ENCODE measurements at places on chromosomes 3 and 15.

- no peak for DNase-seq
Observed at GRCh38 chr15:93948726-93949125, 282.6 kb upstream of the MCTP2 start.

GRCh38 chr15:38040615-38041014 lies 106.2 kb downstream of the TMCO5A start:
- DNase-seq: no peak

- DNase-seq: peak; percentile 30
Observed at GRCh38 chr3:46971742-46972141, 4.8 kb downstream of the CCDC12 start.

DNA sequence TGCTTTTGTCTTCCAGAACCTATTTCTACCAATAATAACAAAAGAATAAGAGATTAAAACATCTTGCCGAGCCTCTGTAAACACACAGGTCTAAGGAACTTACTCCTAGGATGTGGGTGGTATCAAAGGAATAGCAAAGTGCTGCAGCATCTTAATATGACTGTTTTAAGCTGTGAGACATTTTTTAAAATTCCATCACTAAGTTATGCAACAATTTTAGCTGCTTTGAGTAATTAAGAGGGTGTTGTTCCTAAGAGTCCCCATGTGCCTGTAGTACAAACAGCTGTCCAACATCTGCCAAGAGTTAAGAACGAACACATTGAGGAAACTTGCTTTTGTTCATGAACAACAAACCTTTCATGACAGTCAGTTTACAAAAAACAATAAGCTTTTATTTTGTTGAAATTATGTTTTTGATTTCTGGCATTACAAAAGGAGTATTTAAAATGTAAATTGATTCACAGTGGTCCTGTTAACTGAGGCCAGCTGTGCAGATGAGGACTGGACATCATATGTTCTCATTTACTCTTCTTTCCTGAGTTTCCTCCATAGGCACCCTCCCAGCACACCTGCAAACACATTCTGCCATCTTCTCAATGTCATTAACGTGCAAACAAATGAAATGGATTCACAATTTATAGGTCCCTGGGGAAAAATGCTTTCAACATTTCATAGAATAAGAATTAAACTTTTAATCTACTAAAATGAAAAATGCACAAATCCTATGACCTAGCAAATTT lies 337.3 kb upstream of the ARHGEF26 start:
- no peak for DNase-seq

GRCh38 chr3:32315441-32315840 lies 76.2 kb upstream of the CMTM7 start:
- no peak for DNase-seq

- DNase-seq: peak; percentile 13
Observed at GRCh38 chr15:90020021-90020735, 19.1 kb downstream of the ZNF710 start.

GRCh38 chr15:39508536-39508935 lies 72.3 kb upstream of the THBS1 start:
- DNase-seq: no peak

DNA sequence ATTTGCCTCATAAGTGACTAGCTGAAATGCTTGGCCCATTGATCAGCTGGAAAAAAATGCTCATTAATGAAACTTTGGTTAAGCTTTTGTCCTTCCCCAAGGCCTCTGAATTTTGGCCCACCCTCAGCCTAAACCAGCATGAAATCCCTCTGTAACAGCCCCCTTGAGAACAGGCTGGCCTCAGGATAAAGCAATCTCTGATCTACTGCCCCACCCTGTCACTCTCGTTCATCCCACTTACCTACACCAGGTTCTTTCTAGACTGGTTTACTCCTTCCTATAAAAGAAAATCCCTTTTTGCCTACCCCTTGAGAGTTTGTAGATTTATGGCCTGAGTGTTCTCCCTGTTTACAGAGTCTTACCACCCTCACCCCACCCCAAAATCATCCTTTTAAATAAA lies 3.4 kb upstream of the AEN start:
- no peak for DNase-seq

- DNase-seq: no peak
Observed at GRCh38 chr3:196357905-196358304, 19.7 kb upstream of the TM4SF19 start.

DNA sequence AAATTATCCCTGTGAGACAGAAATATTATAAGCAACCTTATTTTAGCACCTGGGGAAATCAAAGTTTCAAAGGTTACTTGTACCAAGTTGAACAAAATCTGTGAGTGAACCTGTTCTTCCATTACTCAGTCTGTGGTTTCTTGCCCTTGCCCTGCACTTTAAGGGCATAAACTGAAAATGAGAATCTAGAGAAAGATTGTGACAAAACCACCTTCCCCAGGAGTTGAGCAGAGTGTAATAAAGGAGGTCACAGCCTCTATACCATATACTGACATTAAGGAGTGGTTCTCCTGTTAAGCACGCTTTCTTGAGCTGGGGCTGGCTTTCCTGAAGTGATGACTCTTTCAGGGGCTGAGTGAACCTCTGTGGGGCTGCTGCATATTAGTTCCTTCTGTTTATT lies 143.4 kb downstream of the PDCD6IP start:
- no peak for DNase-seq

- no peak for DNase-seq
Observed at GRCh38 chr15:40680151-40680550, 14.8 kb upstream of the RAD51 start.

DNA sequence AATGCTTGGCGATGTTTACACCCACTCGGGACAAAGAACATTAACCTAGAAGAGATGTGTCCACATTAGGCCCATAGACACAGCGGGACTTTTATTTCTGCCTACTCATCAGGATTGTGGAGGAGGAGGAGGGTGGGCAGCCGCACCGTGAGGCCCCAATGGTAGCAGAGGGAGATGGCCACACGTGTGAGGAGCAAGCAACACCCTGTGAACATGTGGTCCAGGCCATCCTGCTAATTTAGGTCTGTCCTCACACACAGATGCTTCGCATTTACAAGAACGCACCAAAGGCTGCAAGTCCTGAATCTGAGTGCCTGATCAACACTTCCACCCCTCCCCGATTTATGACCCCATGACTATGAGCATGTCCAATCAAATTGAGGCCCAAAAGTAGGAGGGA lies 560.0 kb downstream of the GABRG3 start:
- no peak for DNase-seq

GRCh38 chr3:128330214-128330842 lies 136.4 kb downstream of the DNAJB8 start:
- peak; percentile 8 for DNase-seq

- DNase-seq: no peak
Observed at GRCh38 chr3:60386306-60386705, 864.9 kb downstream of the FHIT start.

GRCh38 chr15:93164409-93164808 lies 75.4 kb upstream of the RGMA start:
- DNase-seq: peak; percentile 33

GRCh38 chr3:171753665-171754408 lies 56.4 kb downstream of the PLD1 start:
- no peak for DNase-seq

- peak; percentile 57 for DNase-seq
Observed at GRCh38 chr15:69298697-69299441, at the start of gene PAQR5. Gene PAQR5, plus strand, starts transcription at chr15:69298912. Its CDS starts 61,169 bp downstream, at chr15:69360081.

GRCh38 chr15:57343048-57343447 lies 33.3 kb upstream of the CGNL1 start:
- no peak for DNase-seq

- DNase-seq: no peak
Observed at GRCh38 chr15:83322061-83322460, 37.6 kb upstream of the BNC1 start.

DNA sequence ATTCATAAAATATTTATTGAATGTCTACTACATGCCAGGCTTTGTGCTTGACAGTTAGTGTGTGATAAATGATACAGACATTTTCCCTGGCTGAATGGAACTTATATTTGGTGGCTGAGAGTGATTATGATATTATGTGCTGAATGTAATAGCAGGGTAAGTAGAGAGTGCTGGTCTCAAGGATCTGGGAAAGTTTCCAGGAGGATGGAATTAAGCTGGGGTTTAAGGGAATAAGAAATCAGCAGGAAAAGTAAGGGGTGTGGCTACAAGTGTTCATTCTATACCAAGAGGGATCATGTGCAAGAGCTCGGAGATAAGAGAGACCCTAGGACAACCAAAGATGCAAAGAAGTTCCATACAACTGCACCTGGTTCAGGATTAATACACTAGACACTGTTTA lies 500.1 kb upstream of the CFAP20DC start:
- DNase-seq: no peak

GRCh38 chr15:66570327-66570726 lies 4.5 kb upstream of the LCTL start:
- DNase-seq: no peak

DNA sequence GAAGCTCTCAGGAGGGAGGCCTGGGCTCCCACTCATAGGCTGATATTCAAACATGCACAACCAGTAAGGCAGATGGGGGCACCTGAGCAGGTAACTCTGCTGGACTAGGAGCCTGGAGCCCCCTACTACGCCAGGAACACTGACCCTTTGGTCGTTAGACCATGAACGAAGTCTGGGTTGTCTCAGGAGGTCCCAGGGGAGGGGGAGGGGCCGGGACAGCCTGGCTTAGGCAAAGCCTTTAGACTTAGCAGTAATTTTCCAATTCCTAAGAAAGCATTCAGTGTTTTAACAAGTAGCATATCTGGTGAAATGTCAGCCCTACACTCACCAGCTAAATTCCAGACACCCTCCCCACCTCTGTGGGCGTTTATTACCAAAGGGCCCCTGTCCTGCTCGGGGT lies 67.4 kb upstream of the ST8SIA2 start:
- no peak for DNase-seq

DNA sequence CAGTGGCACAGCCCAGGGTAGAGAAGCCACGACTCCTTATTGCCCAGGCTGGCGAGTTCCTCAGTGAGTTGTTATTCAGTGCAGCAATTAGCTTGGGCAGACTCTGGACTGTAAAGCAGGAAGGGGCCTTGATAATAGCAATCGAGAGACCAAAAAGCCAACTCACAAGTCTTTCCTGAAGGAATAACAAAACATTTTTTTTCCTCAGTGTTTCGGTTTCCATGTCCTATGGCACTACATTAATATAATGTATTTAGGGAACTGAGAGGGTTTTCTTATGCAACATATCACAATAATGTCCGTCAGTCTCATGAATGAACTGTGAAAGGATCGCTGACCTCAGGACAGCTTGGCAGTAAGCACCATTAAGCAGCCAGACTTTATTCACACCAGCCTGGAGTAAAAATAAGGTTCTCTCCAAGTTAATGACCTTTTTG lies 248.9 kb upstream of the TBL1XR1 start:
- DNase-seq: no peak

DNA sequence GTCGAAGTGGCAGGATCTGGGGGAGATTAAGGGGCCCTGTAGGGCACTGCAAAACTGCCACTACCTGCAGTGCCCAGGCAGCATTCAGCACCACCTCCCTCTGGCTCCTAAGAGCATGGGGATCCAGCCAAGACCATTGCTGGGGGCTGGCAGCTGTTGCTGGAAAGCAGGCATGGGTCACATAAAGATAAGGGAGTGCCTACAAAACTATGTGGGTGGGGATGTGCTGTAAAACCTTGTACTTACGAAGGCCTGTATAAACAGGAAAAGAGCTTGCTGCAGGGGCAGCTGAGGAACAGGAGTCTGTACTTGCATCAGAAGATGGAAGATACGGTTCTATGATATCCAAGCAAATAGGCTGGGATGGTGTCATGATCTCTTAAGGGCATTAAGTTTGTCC lies 27.1 kb downstream of the IL20RB start:
- DNase-seq: no peak

DNA sequence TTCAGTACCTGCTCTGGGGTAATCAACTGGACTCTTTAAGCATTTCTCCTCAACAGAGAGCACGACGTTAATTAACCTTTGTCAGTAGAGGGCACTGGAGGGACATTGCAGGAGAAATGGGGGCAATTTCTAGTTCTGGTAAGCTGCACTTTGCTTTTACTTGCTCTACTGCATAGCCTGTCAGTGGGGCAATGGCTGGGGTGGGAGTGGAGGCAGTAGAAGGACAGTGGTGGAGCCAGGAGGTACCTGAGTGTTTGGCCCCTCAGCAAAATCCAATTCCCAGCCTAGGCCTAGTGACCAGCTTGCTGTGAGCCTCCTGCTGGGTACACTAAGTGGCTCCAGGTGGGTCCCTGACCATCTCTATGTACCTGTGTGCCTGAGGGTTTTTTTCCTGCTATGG lies 18.3 kb upstream of the MED12L start:
- DNase-seq: no peak

- DNase-seq: no peak
Observed at GRCh38 chr3:56355570-56356185, 112.6 kb downstream of the ERC2 start.

DNA sequence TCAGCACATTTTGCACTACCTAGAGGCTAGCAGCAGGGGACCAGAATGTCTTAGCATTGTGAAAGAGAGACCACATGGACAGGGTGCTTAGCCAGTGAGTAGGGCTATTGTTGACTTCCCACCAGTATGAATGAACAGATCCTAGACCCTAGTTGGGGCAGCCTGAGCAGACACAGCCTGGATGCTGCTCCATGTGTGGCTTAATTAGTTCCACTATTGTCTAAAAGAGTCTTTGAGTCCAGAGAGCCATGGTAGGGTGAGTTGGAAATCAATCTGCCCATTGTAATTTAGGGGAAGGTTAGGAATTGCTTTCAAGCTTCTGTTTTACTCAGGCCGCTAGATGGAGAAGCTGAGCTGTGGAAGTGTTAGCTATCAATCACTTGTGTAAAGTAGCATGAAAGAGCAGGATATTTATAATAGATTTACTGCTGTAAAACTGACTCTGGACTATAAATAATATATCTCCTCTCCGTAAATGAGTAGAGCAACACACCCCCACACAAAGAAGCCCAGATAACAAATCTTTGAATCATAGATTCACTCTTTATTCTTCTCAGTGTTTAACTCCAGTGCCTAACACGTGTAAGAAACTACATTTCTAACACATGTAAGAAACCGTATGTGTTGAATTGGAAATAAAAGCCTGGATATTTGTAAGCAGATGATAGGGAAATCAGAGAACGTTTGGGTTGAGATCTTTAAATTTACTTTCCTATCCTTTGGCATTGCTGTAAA lies 4.1 kb upstream of the GCSAM start:
- no peak for DNase-seq

GRCh38 chr15:47961401-47962090 lies 159.2 kb upstream of the SLC24A5 start:
- no peak for DNase-seq

DNA sequence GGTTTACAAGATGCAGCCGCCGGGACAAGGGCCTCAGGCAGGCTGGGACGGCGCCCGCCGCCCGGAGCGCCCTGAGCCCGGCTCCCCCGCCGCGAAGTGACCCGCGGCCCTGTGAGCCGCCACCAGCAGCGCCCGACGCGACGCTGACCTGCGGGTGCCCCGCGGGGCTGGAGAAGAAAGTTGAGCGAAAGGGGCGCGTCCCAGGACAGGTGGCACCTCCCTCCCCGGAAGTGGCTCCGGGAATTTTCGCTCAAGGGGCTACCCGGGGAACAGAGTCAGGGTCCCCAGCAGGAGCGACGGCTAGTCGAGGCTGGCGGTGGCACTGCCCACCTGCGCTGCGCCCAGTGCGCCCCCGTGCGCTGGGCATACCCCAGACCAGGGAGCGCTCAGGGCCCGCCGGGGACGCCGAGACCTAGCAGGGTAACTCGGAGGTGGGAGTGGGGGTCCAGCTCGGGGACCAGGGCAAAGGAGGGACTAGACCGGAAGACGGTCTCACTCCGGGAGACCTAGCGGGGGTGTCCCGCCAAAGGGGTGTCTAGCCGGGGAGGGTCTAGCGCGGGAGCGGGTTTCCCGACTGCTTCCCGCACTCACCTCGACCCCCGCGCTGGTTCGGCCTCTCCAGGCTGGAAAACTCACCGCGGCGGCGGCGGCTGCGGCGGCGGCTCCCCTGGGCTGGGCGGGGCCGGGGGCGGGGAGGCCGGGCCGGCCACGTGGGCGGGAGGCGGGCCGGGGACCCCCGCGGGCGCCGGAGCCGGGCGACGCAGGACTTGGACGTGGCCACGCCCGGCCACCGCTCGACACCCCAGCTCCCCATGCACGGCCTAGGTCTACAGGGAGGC lies 18.4 kb downstream of the SPATA12 start:
- DNase-seq: peak; percentile 48

Data from activated T-cell treated with anti-CD3 and anti-CD28 coated beads, Interleukin-2, amount 50 U/mL, for 24 hours (primary cell).